Activated CD4-positive, alpha-beta T cell treated with anti-CD3 and anti-CD28 coated beads for 48 hours (primary cell): ENCODE measurements at places on chromosomes 16 and 17.
A peak's percentile ranks its signal among the peaks of the same experiment; 100 is the strongest.

DNA sequence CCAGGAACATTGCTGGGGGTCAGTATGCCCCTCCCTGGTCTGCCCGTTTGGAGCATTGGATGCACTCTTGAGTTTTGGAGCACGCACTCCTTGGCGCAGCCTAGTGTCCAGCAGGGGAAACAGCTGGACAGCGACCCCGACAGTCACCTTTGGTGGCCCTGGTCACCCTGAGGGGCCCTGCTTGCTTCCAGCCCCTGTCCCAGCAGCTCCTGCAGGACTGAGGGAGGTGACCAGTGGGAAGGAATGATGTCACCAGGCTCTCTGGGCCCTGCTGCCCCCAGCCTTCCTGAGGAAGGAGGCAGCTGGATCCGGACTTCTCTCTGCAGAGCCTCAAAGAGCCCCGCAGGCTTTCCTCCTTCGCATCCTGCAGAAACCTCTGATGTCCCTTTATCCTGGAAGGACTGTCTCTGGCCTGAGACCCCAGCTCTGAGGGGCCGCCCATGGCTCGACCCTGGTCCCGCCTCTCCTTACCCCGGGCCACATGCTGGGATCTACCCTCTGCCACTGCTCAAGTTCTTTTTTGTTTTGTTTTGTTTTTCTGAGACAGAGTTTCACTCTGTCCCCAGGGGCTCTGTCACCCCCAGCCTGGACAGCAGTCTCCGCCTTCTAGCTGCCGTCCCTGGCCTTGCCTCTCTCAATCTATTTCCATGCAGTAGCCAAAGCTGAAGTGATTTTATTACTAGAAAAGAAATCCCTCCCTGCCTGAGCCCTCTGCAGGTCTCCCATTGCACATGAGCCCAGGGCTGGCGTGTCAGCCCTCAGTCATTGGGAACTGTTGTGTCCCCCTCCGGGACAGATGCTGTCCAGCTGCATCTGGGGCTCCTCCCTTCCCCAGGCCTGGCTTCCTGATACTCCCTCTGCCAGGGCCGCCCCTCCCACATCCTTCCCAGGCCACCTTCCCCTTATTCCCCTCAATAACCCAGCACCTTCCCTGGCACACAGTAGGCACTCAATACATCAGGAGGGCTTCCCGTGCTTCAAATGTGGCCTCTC, 11.6 kb downstream of the ZSCAN10 start:
- no peak for DNase-seq

DNA sequence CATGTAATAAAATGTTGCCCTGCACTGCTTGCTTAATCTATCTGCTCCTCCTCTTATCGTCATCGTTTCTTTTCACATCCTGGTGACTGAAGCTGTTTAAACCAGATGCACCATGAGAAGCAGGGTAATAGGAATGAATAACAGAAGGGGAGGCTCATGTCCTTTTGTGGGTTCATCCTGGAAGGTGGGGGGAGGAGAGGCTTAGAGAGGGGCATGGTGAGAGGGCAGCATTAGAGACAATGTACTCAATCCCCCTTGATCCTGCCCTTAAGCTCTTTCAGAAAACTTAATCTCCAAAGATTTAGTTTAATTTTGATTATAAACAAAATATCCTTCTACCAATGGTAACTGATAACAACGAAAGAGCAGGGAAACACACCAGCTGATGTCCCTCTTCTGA, 248.5 kb downstream of the CA10 start:
- DNase-seq: no peak

GRCh38 chr16:70634861-70635260, 11.5 kb upstream of the IL34 start:
- DNase-seq: no peak

GRCh38 chr17:60599220-60599619, 773 bp upstream of the PPM1D start:
- no peak for DNase-seq

DNA sequence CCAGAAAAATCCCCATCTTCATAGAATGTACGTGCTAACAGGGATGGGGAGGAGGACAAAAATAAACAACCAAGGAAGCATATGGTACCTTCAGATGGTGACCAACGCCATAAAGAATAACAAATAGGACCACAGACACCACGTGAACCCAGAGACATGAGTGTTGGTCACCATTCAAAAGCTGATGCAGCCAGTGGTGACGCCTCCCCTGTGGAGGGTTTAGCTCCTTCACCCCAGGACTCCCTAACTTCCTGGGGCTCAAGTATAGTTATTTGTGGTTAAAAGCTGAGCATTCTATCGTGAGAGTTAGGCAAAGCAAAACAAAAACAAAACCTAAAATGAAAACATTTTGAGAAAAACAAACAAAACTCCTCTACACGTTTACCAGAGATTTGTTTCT, 184.7 kb downstream of the SOX9 start:
- DNase-seq: no peak

GRCh38 chr17:7144213-7144612, 29.6 kb upstream of the ASGR2 start:
- no peak for DNase-seq

GRCh38 chr16:73161977-73162376, 114.0 kb upstream of the ZFHX3 start:
- no peak for DNase-seq

- DNase-seq: no peak
These were observed 42.6 kb downstream of the CFAP20 start for GRCh38 chr16:58086381-58087208.

DNA sequence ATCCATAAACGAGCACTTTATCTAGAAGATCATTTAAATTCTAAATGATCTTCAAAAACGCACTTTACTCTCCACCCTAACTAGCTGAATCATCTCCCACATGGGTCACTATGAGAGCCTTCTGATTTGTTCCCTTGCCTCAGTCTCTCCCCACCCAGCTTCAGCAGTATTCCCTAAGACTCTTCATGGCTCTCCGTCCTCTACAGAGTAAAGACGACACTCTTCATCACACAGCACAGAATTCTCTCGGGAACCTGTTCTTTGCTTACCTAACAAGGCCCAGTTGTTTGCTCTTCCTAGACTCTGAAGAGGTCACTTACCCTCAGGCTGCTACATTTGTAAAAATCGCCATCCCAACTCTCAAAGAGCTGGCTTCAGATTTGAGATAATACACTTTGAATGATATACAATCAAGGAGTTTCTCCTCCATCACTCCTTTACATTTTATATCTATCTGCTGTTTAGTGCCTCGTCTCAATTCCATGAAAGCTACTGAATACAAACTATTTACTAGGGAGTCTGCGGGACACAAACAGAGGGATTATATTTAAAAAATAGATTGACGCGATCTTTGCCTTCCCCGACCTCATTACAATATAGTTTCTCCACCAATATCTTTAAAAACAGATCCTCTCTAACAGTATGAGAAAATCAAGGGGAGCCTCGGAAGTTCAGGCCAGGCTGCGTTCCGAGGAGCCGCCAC, 511 bp upstream of the LIG3 start:
- DNase-seq: no peak

GRCh38 chr16:75257886-75258806, 6.7 kb upstream of the BCAR1 start:
- no peak for DNase-seq

- peak; percentile 47 for DNase-seq
These were observed 452 bp downstream of the SLC25A10 start for GRCh38 chr17:81712468-81713003.

DNA sequence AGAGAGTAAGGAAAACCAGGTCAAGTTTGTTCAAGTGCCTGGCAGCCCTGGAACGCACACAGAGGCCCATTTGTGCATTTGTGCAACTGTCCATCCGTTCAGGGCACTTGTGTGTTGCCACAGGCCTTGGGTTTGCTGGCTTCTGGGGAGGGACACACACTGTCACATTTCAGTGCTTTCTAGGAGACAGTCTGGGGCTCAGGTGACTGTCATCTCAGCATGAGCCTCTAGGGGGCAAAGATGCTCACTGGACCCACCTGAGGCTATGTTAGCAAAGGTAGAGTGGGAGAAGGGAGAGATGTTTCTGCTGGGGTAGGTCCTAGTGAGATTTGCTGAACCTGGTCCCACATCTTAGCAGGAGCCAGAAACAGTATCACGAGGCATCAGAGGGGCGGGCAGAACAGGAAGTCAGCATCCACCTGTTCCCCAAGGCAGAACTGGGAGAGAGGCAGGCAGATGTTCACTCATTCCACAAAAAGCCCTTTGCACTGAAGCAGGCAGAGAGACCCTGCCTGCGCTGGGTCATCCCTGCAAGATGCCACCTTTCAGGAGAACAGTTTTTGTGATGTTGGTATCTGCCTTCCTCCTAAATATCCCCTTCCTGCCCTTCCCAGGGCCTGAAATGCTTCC, 48.5 kb downstream of the RAI1 start:
- peak; percentile 64 for DNase-seq

DNA sequence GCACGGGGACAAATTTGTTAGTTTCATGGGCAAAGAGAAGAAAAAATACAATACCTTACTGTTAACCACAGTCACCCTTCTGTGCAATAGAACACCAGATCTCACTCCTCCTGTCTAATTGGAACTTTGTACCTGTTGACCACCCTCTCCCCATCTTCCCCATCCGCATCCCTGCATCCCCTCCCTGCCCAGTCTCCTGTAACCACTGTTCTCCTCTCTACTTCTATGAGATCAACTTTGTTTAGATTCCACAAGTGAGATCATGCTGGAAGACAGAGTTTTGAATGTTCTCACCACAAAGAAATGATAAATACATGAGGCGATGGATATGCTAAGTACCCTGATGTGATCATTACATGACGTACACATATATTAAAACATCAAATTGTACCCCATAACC, 47.7 kb downstream of the CLEC16A start:
- no peak for DNase-seq

DNA sequence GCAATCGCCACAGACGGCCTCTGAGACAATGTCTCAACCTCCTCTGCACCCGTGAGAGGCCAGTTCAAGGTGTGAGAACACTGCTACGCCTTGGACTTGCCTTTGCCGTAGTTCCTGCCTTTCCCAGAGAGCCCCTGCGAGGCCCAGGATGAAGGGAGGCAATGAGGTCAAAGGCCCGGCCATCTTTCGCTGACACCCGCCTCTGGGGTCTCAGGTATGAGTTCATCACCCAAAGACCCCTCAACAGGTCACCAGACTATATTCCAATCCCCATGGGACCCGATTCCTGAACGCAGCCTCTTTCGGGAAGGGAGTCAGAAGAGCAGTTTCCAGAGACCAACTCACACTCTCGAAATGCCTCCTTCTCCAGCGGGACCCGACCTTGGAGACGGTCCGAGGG, 573.5 kb downstream of the KCNJ18 start:
- no peak for DNase-seq

DNA sequence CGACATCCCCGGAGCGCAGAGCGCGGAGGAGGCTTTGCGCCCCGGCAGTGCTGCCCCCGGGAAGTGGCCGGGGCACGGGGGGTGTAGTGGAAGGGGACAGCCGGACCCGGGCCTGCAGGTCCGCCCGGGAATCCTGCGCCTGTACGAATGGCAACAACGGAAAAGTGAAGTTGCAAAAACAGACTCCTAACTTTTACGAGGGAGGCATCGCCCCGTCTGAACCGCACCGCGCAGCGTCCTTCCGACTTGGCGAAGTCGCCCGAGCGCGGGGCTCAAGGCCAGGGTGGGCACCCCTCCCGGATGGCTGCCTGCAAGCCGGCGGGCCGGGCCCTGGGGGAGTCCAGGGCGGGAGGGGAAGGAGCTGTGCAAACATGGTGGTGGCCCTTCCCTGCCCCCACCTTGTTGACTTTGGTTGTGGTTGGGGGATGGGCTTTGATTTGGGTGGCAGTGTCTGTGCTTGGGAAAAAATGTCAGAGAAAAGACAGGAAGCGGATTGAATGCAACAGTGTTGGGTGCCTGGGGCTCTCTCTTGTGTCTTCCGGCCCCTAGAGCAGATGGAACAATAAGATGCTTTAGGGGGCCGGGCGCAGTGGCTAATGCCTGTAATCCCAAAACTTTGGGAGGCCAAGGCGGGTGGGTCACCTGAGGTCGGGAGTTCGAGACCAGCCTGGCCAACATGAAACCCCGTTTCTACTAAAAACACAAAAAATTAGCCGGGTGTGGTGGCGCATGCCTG, 675 bp downstream of the RNF213 start:
- peak; percentile 72 for DNase-seq

GRCh38 chr17:4768298-4768697, 3.4 kb upstream of the TM4SF5 start:
- no peak for DNase-seq

DNA sequence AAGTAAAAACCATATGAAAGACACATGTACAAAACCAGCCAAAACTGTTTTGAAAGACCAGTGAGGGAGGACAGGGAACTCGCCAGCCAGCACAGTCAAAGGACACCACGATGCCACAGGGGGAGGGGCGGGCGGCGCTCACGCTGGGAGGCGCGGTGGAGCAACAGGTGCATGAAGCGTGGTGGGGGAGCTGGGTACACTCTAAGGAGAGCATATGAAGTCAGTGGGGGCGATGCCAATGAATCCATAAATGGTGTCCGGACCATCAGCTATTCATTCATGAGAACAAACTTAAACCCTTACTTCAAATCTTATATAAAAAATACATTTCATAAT, 101.0 kb upstream of the DNAH17 start:
- DNase-seq: no peak

DNA sequence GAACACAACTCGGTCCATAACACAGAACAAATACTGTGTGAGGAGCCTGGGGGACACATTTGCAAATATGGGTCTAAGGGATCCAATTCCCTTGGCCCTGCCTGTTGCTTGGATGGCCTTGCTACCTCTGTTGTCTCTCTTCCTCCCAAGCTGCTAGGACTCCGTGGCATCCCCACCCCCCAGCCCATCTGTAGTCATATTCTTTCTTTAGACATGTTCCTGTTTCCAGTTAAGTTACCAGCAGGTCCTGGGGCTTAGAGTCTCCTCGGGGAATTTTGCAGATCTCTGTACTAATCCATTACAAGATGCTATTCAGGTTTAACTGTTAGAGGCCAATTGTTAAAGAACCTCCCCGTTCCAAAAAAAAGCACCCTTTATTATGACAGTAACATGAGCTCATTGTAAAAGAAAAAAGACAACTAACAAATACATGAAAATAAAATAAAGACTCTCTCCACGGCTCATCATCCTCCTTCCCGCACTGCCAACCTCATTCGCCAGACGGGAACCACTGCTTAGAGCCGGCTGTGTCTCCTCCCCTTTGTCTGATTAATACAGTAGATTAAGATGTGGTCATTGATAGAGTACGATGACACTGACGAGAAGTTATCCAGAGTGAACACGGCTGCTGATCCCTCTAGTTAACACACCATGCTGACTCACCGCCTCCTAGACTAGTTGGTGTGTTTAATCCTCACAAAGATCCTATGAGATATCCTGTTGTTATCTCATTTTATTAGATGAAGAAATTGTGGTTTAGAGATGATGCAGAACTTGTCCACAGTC, 22.2 kb downstream of the HS3ST4 start:
- DNase-seq: no peak

DNA sequence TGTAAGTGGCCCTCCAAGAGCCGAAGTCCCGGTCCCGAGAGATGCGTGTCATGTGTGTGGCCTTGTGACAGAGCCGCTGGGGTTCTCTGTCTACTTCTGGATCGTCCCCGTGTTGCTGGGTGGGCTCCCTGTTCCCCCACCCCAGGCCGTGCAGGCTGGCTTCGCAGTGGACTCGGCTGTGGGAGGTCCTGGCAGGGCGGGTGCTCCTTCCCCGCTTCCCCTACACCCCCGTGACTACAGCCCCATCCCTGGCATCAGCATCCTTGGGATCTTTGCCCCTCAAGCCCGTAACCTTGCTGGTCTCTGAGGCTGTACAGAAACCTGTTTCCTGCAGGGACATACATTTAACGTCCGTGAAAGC, 136.3 kb downstream of the BANP start:
- DNase-seq: no peak
